Fibroblast of skin of back (primary cell): ENCODE measurements at places on chromosomes 4 and X.

DNA sequence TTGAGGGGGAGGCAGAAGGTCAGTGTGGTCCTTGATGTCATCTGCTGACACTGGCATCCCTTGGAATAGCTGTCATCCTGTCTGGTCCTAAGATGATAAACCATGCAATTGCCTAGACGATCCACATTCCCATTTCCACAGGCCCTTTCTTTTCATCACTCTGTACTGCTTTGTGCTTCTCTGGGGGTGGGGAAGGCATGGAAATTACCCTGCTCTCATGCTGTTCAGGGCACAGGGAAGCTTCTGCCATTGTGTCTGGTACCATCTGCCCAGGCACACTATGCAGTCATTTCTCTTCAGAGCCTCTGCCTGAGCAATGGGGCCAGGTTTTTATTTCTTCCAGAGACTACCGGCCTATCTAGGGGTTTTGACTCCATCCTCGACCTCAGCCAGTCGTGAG, 49.7 kb upstream of the ELOVL6 start:
- no peak for DNase-seq

DNA sequence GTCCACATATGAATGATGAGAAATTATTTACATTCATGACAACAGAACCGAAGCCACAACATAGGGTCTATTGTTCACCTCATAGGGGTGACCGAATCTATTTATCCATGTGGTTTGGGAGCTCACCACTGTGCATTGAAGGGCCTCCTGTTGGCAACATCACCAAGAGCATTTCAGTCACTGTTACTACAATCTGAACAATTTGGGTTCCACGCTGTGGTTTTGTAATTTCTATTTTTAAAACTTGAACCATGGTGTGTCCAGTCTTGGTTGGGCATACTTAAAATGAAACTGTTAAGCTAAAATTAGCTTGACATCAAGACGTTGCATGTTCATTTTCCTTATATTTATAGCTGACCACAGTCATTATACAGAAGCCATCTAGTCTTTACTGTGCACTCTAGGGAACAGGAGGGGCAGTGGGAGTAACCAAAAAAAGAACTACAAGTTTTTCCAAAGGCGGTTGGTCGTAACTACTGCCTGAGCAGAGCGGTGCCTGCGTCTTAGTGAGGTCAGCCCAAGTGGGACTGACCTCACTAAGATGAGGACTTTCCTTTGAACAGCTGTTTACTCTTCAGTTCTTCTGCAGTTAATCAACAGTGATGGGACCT, 192.1 kb downstream of the SPRY1 start:
- peak; percentile 50 for DNase-seq

- peak; percentile 59 for DNase-seq
Measured at GRCh38 chr4:139665690-139666529, at the start of gene MGST2. MGST2 (plus strand) TSS chr4:139665819; CDS start chr4:139666020, 201 bp downstream.

- peak; percentile 40 for DNase-seq
Measured at GRCh38 chr4:155819066-155819465, 47.0 kb downstream of the ASIC5 start.

DNA sequence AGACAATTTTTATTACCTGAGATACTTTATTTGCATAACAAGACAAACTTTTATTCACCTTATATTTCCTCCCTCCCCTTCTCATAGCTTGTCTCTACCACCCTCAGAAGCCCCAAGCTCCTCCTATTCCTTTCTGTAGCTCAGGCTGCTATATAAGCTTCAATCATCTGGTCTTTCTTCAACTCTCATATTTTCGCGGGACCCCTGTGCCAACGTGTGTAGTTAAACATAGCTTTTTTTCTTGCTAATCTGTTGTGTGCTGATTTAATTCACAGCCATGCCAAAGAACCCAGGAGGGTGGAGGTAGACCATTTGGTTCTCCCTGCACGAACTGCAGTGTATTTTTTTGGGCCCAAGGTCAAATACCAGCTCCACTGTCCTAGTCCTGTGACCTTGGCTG, 21.1 kb upstream of the CD38 start:
- no peak for DNase-seq

GRCh38 chr4:138184886-138185285, 57.3 kb downstream of the SLC7A11 start:
- DNase-seq = no peak

- peak; percentile 93 for DNase-seq
Measured at GRCh38 chrX:120629667-120630537, at the start of gene C1GALT1C1. C1GALT1C1 (minus strand) TSS chrX:120630054; CDS start chrX:120627166, 2,888 bp downstream.

DNA sequence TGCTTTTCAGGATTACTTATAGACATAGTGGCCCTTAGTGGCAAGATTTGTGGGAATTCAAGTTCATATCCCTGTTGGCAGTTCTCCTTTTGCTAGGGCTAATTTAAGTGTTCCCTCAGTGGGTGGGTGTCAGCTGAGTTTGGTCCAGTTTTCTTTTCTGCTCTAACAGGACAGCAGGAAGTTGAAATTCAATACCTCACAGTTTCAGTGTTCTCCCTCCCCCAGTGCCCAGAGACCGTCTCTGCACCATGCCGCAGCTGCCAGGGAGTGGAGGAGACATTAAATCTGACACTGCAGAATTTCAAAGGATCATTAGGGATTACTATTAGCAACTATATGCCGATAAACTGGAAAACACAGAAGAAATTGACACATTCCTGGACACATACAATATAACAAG, 50.7 kb downstream of the UBE2NL start:
- no peak for DNase-seq

DNA sequence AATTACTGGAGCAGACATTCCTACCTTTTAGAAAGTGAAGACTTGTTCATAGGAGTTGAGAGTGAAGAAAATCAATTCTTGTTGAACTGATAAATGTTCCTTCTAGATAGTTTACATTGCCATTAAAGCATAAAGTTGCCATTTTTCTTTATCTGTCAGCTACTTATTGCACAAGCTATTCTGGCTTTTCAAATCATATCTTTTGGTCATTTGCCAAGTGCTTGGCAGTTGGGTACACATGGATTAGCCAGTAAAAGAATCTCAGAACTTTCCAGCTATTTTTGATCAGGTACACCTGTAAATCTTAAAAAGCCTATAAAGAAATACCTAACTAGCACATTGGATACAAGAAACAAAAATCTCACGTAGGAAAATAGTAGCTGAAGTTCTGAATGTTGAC, 56.4 kb upstream of the PNPLA4 start:
- no peak for DNase-seq

DNA sequence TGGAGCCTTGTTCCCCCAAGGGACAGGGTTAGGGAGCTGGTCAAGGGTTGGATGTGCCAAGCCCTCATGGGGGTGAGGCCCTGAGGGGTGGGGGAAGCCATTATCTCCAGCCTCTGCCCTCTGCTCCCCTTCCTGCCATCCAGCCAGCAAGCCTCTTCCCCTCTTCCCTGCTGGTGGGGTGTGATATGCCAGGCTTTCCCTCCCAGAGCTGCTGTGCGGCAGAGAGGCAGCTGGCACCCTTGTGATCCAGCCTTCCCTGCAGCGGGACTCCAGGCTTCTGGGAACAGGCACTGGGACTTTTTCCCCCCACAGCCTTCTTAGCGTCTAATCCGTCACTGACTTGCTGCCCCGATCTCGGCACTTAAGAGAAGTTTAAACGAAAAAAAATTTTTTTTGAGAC, 6.3 kb downstream of the SSR4 start:
- DNase-seq = no peak

DNA sequence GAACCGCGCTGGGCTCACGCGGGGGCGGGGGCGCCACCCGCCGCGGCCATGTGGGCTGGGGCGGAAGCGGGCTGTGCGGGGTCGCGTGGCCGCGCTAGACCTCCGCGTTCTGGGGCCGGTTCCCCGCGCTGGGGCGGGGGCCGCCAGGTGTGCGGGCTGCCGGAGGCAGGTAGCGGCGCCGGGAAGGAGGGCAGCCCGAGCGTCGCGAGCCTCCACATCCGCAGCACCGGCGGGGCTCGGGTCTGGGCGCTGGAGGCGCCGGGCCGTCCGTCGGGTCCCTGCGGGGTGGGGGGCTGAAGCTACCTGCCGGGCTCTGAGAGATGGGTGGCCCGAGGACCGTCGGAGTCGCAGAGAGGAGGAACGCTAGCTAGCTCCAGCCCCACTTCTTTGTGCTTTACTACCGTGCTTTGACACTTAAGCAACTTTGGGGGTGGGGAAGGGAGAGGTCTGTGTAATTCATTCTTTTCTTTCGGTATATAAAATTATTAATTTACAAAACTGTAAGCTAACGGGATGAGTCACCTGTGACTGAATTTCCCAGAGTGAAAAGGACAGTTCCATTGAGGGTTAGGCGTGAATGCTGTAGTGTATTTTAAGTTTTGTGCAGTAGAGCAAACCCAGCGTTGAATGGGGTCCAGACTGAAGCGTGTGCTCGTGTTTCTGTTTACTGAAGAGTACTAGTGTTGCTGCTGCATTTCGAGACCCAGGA, 689 bp downstream of the METAP1 start:
- DNase-seq = peak; percentile 42

DNA sequence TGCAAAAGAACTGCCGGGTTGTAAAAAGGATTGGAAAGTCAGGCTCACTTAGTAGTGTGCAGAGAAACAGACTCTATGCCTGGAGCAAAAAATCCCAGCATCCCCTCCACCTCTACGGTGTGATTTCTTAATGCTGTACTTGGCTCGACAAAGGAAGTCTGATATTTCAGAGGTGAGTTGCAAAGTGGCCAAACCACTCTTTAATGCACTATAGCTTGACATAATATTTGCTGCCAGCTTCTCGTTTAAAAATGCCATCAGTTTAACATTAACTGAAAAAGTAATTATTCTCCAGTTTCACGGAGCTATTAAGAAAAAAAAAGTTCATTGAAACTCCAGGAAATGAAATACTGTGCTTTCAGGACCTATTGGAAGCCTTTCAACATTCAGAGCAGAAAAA, 448.3 kb upstream of the ZFP42 start:
- DNase-seq = no peak

GRCh38 chr4:159600061-159600460, 497.2 kb downstream of the RAPGEF2 start:
- DNase-seq = no peak

DNA sequence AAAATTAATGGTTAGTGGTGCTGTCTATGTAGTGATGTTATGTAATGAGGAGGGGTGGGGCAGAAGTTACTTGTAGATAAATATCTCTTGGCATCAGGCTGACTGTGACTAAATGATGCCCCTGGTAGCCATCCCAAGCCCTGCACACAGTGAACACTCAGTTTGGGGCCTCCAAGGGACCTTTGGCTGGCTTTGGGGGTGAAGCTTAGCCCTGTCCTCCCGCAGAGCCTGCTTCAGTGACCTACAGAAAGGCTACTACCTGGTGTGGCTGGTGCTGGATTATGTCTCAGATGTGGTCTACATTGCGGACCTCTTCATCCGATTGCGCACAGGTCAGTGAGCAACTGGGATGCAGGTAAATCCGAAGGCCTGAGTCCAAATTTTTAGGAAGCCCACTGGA, 7.8 kb downstream of the CNGA2 start:
- DNase-seq = no peak

DNA sequence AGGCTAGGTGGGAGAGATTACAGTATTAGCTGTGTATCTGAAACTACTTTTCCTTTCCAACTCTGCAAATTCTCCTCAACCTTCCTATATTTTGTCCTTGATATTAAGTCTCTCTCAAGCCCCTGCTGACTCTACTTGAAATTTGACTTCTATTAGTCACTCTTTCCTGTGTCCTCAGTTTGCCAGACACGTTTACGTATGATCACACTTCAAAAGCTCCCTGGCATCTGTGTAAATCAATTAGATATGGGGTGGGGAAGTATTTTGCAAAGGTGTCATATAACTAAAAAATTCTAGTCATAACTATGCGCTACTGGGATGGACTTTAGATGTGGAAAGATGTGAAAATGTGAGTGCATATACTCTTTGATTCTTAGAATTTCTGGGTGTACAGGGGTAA, 67.4 kb upstream of the ARHGAP24 start:
- no peak for DNase-seq

DNA sequence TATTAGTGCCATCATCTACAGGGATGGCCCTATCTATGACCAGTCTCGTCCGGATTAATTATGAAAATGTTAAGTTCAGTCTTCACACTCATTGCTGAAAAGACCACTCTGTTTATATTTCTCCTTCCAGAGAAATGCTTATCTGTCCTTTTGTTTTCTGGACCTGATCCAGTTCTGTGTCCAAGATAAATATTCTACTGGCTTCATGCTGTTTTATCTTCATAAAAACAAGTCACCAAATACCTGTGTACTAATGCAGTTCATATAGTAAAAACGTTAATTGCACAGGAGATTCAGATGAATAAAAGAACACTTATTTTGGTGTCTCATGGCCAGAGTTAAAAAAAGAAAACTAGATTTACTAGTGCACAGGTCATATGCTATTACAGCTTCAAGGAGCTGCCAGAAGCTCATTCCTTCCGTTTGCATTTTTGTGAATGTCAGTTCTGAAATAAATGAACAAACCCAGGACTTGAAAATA, 17.3 kb downstream of the FNIP2 start:
- no peak for DNase-seq

- DNase-seq = no peak
Measured at GRCh38 chr4:169791062-169791461, 33.3 kb upstream of the HPF1 start.

DNA sequence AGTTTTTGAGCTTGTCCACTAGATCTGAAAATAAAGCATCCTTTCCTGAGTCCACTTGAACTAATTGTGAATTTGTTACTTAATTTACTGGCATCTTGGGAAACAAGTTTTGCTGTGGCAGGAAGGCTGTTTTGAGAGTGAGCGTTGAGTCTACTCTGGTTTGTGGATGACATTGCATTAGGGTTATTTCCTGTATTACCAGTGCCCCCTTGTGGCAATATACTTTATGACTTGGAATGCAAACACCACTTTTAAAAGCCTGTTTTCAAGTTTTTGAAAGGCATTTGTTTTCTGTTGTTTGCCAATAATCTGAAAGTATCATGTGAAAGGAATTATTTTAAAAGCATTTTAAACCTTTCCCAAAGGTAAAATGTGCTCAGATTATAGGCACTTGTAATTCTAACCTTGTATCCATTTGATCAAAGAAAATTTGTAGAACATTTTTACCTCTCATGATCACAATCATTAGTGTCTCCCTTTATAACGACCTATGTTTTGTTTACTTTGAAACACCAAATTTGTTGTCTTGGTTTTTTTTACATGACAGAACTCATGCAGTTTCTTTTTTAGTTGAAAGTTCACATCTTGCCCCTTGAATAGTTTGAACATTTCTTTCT, 18.0 kb upstream of the CYP2U1 start:
- DNase-seq = peak; percentile 64

GRCh38 chrX:137052643-137053235, 18.9 kb upstream of the GPR101 start:
- DNase-seq = no peak

DNA sequence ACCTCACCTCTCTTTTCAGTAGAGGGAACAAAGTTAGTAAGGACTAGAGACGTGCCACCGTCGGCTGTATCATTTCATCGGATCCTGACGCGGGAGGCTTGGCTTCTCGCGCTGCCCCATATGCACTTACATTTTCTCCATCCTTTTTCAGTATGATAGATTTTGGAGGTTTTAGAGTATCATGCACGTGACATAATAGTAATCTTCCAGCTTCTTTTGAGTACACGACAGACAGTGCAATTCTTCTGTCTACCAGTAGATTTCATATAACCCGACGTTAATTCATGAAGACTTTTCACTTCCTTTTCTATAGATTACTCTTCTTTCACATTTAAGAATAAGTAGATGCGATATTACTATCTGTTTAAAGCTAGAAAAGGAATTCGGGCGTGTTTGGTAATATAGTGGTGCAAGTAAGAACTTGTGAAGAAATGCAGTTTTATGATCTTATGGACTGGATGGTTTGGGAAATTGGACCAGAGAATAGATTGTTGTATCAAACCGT, 1.0 kb downstream of the CDS1 start:
- DNase-seq = no peak
